ENCODE measurements at places on chromosomes 5 and 9.

- no peak for DNase-seq
Measured at GRCh38 chr5:102249381-102249780, 46.7 kb downstream of the SLCO4C1 start.

DNA sequence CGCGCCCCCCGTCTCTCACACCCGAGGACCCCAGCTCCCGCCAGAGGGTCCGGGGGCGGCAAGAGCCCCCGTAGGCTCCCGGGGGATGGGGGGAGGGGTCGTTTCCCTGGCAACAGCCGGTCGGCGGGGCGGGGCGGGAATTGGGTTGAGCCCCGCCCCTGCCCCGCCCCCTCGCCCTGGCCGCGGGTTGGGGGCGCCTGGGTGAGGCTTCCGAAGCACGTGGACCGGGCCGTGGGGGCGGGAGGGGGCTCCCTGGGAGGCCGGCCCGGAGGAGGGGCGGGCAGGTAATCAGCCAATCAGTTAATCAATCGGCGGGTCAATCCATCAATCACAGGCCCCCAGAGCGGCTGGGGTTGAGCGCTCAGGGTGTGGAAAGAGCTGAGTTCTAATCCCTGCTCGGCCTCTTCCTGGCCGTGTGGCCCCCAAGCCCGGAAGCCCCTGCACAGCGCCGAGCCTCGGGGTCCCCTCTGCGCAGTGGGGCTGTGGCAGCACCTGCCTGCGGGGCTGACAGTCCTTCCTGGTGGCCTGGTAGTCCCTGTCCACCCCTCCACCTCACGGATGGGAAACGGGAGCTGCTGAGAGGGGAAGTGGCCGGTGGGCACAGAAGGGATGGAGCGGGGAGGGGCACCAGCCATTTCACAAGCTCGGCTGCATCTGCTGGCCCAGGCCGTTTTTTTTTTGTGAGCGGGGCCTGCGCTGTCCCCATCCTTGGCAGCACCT lies 174.2 kb upstream of the IER5L start:
- DNase-seq, result no peak

DNA sequence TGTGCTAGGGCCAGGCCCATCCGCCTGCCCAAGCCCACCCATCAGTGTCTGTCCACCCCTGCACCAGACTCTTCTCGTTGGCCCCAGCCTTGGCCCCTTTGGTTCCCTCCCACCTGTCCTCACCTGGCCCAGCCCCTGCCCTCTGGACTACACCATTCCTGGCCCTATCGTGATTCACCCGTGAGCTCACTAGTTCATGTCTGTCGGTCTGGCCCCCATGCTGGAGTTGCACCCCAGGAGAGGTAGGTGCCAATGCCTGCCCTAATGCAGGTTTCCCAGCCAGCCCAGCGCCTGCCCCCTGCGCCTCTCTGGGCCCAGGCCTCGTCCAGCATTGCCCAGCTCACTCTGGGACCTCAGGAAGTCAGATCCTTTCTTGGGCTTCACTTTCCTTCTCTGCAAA lies 115.4 kb upstream of the LMX1B start:
- no peak for DNase-seq

DNA sequence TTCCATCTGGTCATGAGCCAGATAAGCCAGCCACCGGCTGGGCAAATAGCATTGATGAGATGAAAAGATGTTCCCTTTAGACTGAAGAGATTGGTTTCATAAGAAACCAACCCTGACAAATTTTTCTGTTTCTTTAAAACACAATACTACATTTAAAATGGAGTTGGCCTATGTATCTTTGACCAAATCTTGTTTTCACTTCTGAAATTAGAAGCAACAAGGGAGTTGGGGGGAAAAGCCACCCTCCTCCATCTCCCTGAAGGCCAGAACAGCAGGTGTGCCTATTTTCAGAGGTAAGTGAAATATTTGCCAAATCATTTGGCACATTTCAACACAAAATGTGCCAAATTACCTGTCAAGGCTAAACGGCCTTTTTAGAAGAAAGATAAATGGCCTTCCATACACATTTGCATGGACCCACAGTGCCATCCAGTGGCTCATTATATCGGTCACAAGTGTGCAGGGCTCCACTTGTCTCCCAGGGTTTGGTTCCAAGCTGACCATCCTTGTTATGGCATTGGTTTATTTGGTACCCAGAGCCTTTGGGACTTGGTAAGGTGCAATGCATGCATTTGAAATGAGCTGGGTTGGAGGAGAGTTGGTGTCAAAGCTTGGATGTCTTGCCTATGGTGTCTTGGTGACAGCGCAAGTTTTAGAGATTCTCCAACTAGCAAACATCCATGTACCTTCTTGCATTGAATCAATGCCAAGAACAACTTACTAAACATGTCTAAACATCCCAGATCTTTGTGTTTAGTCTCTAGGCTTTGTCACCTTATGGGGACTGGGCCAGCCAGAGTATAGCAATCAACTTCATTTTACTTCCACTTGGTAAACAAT lies 372.0 kb upstream of the KIF2A start:
- DNase-seq, result no peak

DNA sequence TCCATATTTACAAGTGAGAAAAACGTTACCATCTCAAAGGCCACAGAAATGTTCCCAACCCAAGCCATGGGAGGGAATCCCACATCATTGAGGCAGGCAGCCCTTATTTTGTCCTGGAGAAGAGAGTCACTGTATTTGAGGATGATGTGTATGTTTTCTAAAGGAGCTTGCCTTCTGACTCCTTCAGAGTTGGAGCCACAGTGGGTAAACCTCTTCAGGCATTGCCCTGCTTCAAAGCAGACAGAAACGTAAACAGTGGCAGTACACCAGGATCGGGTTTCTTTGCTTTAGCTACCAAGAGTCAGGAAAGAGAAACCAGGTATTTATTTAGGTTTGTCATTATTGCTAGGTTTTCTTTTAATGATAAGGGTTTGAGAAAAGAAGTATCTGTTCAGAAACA lies 45.7 kb downstream of the MUSK start:
- no peak for DNase-seq

DNA sequence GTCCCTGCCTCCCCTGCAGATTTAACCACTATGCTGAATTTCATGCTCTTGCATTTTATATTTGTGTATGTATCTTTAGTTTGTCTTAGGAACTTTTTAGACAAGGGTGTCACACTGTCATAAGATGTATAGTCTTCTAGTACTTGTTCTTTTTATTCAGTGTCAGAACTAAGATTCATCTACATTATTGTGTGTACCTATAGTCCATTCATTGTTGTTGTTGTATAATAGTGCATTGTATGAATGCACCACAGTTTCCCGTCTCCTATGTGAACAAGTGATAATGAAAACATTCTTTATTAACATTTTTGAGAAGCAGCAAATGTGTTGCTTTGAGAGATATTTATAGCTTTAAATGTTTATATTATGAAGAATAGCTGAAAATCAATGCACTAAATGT lies 45.9 kb downstream of the SFXN1 start:
- no peak for DNase-seq

GRCh38 chr5:112238473-112238872 lies 180.6 kb downstream of the EPB41L4A start:
- DNase-seq, result no peak

DNA sequence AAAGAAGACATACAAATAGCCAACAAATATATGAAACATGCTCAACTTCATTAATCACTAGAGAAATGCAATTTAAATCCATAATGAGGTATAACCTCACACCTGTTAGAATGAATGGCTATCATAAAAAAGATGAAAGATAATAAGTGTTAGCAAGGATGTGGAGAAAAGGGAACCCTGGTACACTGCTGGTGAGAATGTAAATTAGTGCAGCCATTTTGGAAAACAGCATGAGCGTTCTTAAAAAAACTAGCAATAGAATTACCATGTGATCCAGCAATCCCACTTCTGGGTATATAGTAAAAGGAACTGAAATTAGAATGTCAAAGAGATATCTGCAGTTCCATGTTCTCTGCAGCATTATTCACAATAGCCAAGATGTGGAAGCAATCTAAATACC lies 64.2 kb upstream of the CEP78 start:
- DNase-seq, result no peak

DNA sequence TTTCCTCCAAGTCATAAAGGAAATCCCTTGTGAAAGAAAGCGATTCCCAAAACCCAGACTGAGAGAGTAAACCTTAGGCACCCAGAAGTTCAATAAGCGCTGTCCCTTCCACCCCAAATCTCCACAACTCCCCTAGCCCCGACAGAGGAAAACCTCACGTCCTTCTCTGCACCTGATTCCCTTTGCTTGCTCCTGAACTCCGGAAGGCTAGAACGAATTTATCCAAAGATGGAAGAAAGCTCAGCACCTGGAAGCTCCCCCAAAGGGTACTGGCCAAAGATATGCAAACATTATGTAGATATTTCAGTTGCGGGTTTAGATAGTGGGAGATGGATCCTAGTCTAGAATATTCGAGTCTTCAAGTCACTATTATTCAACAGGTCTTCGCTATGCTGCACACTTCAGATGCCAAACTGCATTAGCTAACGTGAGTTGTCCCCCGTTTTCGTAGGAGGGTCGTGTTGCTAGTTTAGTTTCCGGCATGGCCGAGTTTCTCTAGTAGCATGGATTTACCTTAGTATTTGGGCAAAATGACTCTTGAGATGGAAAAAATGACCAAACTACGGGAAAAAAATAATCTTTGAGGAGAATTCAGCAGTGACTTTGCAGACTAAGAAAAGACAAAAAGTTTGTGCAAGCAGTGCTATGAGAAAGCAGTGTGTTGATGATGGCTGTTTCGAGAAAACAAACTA lies 27.7 kb downstream of the NR2F1 start:
- DNase-seq, result no peak

GRCh38 chr9:106467865-106468164 lies 395.2 kb upstream of the ZNF462 start:
- DNase-seq, result no peak

GRCh38 chr5:155004138-155004744 lies 9.3 kb upstream of the KIF4B start:
- DNase-seq, result no peak

Measured in NCI-H524 treated with DMSO at 0.1 percent for 48 hours (cell line).